ENCODE measurements at places on chromosomes 7 and 10.

DNA sequence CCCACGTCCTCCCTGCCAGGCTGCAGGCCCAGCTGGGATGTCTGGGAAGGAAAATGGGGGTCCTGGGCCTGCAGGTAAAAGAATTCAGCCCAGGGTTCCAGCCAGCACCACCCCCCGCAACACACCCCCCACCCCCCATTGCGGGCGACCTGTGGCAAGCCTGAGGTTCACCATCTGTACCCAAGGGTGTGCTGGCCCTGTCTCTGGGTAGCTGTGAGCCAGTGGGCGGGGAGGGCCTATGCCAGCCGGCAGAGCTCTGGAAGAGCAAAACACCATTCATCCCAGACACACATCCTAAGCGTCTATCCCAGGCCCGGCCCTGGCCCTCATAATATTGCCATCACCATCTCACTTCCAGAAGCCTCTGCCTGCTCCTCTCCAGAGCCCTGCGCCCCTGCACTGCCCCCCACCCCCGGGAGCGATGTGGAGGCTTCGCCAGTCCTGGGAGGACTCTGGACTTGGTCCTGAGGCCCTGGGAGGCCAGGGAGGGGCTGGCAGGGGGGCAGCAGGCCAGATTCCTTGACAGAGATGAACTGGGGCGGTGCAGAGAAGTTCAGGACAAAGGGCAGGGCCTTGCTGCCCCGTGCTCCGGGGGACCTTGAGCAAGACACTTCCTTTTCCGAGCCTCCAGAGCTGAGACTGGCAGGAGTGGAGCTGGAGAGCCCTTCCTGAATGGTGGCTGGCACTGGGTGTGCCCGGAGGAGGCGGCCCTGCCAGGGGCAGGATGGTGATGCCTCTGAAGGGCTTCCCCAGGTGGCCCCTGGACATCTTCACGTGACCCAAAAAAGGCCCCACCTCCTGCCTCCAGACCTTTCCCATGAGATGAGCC, 8.7 kb upstream of the TTYH3 start:
- DNase-seq, result no peak

DNA sequence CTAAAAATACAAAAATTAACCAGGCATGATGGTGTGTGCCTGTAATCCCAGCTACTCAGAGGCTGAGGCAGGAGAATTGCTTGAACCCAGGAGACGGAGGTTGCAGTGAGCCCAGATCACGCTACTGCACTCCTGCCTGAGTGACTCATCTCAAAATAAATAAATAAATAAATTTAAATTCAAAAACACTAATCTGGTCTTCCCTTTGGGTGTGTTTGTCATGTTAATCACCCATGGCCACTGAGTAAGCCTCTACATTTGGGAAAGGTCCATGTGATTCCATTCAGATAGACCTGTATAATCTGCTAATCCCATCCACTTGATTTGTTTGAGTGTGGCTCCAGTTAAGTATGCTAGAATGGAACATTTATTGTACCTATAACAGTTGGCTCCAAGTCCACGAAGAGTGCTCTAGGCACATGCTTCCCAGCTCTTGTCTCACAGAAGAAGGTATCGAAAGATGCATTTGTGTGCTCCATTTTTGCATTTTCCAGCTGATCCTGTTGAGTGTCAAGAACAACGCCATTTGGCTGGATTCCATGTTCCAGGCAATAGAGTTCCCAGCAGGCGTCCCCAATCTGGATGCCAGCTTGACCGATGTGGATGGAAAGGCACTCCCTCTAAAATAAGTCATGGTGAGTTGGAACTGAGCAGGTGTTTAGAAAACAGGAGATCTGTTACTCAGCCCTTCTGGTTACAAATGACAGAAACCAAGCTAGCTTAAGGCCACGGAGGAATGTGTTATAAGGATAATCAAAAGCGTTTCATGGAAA, 4.0 kb downstream of the TUBAL3 start:
- no peak for DNase-seq

GRCh38 chr7:214410-215212, 22.2 kb downstream of the FAM20C start:
- no peak for DNase-seq

DNA sequence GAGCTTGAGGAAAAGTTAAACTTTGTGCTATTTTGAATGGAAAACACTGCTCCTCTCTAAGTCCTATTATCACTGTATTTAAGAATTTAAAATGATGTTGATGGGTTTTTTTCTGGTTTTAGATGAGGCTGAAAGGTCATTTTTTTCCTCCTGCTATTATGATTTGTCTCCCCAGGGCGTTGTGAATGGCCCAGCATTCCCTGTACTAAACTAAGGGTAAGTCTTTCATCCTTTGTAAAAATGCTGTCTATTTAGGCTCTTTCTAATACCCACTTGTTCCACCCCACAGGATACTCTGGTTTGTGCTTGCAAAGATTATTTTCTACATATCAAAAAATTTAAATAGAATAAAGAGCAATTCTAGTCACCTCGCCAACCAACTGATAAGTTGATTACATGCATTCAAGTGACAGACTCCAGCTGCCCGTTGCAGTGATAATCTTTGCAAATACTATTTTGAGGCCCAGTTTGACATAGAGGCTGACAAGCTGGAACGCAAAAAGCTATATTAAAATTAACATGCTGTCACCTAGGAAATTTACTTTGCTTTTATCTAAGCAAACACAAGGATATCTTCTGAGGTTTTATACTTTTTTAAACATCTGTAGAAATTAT, 222.3 kb upstream of the TMEM229A start:
- no peak for DNase-seq

DNA sequence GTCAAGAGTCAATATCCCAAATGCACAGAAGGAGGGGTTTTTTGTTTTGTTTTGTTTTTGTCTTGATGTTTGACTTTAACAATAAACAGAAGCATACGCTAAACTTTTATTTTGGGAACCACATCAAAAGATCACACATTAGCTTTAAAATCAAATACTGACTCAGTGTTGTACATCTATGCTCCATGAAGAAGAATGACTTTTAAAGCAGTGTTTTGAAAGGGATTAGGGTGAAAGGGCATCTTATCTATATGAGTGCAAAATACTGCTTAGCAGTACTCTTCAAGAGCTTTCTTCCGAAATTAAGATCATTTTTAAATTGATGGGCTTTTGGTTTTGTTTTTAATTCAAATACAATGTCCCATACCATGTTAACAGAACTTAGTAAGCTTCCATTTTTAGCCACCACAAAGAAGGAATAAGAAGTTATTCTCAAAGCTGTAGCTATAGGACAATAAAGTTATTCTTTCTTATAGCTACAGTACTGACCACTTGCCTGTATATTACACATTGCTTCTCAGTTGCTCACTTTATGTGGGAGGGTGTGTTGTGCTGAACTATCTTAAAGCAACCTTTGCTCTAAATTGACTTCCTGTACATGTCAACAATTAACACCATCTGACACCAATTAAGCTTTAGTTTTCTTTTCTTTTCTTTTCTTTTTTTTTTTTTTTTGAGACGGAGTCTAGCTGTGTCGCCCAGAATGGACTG, 144.3 kb upstream of the KAT6B start:
- no peak for DNase-seq

GRCh38 chr10:47207281-47207615, 92.7 kb upstream of the GDF10 start:
- DNase-seq, result no peak

DNA sequence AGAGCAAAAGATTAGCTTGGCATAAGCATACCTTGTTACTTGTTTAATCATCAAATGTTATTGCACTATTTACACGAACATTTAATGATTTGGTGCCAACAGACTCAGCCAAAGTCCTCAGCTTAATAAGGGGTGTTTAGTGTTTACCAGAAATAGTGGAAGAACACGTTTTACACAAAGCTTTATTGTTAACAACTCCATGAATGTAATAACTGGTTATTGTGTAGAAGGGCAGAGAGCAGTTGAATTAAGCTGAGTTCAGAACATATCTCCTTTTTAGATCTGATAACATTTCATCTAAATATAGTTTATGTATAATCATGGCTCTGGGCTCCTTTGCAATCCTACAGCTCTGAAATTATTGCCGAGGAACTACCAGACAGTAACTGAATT, 99.1 kb downstream of the CABCOCO1 start:
- no peak for DNase-seq

DNA sequence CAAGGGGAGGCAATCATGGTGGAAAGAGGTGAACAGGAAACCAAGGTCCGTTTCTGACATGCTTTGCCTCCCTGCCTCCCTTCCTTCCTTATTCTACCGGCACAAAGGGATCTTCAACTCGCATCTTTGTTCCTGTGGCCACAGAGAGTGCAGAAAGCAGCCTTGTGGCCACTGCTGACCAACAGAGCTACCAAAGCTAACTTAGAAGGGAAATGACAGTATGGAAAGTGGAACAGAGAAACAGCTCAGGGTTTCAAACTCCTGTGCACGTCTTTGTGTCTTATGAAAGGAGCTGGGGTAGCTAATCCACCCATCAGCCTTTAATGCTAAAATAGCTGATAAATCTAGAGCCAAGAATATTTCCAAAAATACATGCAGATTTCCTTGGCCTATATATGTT, 588.0 kb downstream of the SORCS1 start:
- DNase-seq, result no peak

DNA sequence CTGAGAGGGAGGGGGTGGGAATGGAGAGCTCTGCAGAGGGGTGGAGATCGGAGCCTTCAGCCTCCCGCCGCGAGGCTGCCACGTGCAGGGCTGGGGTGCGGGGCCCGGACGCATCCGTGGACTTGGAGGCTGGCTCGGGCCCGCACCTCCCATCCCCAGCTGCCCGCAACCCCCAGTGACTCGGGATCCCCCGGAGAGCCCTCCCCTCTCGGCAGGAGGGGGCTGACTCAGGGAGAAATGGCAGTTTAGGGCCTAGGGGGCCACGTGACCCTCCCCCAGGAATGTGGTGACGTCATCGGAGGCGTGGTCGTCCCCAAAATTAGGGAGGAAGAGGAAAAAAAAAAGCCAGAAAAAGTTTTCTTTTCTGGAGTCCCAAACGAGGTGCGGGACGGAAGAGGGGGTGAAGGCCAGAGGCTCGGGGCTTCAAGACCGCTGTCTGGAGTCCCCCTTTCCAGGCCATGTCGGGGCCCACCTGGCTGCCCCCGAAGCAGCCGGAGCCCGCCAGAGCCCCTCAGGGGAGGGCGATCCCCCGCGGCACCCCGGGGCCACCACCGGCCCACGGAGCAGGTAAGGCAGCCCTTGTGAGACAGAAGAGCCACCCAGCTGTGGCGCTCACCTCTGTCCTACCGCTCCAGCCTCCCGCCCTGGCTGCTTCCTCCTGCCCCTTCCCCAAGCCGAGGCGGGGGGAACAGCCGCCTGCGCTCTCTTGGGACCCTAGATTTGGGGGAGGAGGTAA, at the start of gene TRIP6:
Gene TRIP6, plus strand, starts transcription at position 348 of the 736 bp plus-strand sequence. Its CDS starts 111 bp downstream, at position 459.
- DNase-seq, result peak; percentile 68

- DNase-seq, result no peak
Observed at GRCh38 chr7:146319629-146320028, 203.0 kb downstream of the CNTNAP2 start.

DNA sequence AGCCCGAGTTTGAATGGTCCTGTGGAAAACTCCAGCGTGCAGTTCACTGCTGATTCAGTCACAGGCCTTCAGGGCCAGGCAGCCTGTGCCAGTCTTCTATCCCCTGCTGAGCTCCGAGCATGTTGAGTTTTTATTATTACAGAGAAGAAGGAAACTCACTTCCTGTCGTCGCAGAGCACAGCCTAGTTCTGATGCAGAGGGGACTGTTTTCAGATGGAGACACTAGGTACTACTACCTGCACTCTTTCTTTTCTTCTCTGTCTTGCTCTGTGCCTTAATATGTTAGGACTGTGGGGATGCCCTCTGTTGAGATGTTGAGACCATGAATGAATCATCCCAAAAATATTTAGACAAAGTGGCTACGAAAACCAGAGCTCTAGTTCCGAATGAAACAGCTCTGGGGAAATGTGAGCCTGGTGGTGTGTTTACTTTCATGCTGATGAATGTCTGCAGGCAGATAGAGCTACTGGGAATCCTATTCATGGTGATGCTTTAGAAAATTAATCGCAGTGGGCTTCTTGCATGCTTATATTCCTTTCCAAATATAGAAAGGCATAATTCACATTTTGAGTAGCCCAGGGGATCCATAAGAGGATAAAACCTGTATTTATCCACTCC, 29.6 kb downstream of the CASP7 start:
- no peak for DNase-seq

Measured in activated CD4-positive, alpha-beta T cell treated with anti-CD3 and anti-CD28 coated beads, Interleukin-2, amount 50 U/mL, for 24 hours (primary cell).